Natural killer cell treated with Interleukin-12 subunit alpha and Interleukin-12 subunit beta and Interleukin-15 and Interleukin-18, amount 100 ng/mL, for 72 hours (primary cell): ENCODE measurements at places on chromosomes 2 and 18. TPM values are rescaled to one million over a fixed set of nuclear protein-coding genes. Genes with fewer than 3 reads are reported as not detected.

KIF3C gene
- 2.5 TPM for total RNA-seq

EGR4 gene
- not detected for total RNA-seq

C2orf66 gene
- total RNA-seq: 1.3 TPM

CDK15 gene
- not detected for total RNA-seq

PPP1CB gene
- 299 TPM for total RNA-seq

RAD51AP2 gene
- not detected for total RNA-seq

CCDC141 gene
- 0.24 TPM for total RNA-seq

DNA sequence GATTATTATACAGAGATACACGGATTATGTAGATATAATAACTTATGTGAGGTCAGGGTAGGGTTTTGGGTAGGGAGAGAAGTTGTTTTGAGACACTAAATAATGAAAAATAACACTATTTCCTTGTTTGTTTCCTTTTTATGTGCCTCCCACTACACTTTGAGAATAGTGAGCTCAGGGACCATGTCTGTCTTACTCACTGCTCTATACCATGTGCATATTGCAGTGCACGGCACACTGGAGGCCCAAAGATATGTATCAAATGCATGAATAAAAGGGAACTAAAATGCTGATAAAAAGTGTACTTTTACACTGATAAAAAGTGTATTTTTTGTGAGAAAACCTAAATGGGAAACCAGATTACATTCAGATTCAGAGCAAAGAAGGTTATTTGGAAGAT lies 151.4 kb upstream of the NABP1 start:
- DNase-seq: no peak

GRCh38 chr18:2396162-2396505 lies 175.2 kb downstream of the METTL4 start:
- no peak for DNase-seq

GRCh38 chr2:7020059-7020458 lies 102.8 kb downstream of the RNF144A start:
- no peak for DNase-seq

DNA sequence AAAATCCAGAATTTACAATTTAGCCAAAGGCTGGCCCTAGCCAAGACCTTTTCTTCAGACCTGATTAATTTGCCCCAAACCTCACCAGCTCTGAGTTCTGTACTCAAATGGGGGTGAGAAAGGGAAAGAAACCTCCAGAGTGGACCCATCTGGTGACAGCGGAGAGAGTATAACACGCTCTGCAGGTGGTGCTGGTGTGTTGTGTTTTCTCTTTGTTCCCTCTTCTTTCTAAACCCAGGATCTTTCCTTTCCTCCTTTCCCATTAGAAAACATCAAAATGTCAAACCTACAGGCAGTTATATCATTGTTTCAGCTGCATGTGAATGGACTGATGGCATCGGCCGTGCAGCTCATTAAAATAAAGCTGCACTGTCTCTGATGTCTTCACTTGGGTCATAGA lies 253.2 kb upstream of the SP5 start:
- DNase-seq: no peak

- no peak for DNase-seq
These were observed 557.3 kb upstream of the SALL3 start for GRCh38 chr18:78422336-78422735.

GRCh38 chr2:64738026-64738425 lies 84.3 kb upstream of the SERTAD2 start:
- DNase-seq: no peak

GRCh38 chr18:76145521-76146376 lies 349.3 kb downstream of the ZNF516 start:
- DNase-seq: no peak

DNA sequence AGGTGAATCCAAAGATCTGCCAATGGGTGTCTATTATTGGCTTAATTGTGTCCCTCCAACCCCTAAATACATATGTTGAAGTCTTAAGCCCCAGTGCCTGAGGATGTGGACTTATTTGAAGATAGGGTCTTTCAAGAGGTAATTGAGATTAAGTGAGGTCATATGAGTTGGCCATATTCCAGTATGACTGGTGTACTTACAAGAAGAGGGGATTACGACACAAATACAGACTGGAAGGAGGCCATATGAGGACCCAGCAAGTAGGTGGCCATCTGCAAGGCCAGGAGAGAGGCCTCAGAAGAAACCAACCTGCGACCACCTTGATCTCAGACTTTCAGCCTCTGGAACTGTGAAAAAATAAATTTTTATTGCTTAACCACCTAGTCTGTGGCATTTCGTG lies 121.1 kb upstream of the FN1 start:
- DNase-seq: no peak

DNA sequence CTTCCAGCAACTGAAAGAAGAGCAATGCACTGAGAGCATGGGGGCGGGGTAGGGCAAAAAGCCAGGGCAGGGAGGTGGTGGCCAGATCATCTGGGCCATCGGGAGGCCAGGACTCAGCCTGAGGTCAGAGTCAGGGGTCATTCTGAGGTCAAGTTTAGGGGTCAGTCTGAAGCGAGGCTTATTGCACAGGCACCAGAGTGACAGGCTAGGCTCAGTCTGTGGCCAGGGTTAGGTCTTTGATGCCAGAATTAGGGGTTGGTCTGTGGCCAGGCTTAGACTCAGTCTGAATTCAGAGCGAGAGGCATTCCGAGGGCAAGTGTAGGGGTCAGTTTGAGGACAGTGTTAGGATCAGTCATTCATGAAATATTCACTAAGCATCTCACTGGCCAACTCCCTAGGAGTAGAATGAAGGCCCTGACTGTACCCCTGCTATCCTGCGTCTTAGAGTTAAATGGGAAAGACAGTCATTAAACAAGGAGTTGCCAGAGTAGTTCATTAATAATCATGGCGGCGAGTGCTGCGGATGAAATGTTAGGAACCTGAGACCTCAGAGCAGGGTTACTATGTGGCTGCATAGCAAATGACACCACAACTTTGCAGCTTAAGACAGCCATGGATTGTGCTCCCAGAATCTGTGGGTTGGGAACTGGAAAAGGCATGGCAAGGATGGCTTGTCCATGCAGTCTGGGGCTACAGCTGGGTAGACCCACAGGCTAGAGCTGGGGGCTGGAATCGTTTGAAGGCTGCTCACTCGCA lies 198.7 kb downstream of the CYP26B1 start:
- DNase-seq: no peak

DNA sequence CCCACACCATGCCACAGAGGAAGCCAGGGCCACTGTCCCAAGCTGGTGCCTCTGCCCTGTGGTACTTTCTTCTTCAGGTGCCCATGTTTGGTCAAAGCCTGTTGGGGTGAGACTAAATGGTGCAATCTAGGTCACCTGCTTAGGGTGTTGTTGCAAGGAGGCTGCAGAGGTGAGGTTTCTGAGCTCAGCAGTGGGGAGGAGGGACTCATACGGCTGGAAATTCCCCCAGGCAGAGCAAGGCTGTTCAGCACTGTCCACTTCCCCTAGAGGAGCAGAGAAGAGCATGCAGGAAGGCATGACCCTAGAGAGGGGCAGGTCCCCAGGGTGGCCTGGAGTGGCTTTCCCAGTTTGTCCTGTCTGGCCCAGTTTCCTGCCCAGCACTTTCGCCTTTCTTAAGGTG lies 211.0 kb downstream of the HAUS1 start:
- DNase-seq: no peak

GRCh38 chr2:96146153-96146880 lies 1.1 kb upstream of the DUSP2 start:
- peak; percentile 84 for DNase-seq

- DNase-seq: no peak
These were observed 43.9 kb upstream of the RFX8 start for GRCh38 chr2:101518578-101519492.

DNA sequence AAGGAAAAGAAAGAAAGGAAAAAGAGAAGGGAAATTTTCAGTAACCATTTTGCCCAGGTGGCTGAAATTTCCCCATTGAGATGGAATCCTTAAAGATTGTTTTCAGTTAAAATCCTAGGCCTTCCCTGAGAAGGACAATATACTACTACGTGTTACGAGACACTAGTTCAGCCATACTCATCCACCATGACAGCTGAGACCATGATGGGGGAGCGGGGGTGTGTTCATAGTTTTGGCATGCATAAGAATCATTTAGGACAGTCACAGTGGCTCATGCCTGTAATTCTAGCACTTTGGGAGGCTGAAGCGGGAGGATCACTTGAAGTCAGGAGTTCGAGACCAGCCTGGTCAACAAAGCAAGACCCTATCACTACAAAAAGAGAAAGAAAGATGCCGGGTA lies 28.0 kb downstream of the PLA2R1 start:
- DNase-seq: no peak

DNA sequence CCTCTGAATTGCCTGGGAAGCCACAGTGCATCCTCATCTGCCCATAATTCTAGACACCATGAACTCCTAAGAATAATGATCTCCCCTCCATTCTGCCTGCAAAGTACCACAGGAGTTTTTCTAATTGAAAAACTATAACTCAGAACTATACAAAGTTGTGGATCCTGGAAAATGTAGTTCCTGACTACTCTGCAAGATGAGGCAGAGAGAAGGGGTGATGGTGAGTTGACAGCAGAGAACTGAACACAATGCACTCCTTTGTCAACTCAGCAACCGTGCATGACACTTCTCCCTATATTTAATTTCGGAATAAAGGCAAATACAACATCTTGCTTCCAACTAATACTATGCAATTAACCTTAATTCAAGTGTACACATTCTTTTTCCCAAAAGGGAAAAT lies 471.1 kb upstream of the FAM98A start:
- DNase-seq: no peak

DNA sequence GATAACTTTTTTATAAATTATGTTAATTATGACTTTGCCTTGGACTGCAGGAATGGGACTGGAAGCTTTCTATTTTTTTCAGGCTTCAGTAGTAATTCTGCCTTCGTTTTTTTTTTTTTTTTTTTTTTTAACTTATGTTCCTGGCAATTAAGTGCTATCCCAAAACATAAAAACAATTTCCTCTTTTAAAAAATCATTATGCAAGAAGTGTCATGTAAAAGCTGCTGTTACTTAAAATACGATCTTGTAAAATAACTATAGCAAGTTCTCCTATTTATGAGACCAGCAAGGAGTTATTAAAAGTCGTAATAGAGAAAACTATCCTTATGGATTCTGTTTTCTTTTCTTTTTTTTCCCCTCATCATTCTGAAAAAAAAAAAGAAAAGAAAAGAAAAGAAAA lies 301.6 kb upstream of the FBXO11 start:
- no peak for DNase-seq

- no peak for DNase-seq
These were observed 39.1 kb downstream of the FRZB start for GRCh38 chr2:182827182-182827879.

DNA sequence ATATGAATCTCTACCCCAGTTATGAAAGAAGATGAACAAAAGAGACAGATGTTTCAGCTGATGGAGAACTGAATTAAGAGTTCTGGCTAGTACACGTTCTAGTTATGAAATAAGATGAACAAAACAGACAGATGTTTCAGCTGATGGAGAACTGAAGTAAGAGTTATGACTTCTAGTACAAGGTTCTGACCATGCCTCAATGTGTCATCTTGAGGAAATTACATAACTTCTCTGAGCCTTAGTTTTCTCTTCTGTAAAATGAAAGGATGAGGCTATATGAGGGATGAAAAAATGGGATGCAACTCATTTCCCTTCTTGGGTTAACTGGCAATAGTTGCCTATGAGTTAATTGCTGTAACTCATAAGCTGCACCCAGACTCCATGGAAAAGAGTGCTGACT lies 92.9 kb upstream of the WDR75 start:
- DNase-seq: no peak

- DNase-seq: no peak
These were observed 140.7 kb downstream of the LDLRAD4 start for GRCh38 chr18:13359210-13359609.

GRCh38 chr2:27351802-27352598 lies 4.6 kb downstream of the GTF3C2 start:
- DNase-seq: no peak

GRCh38 chr2:64595397-64596176 lies 58.1 kb downstream of the SERTAD2 start:
- no peak for DNase-seq

GRCh38 chr18:21799721-21800120 lies 59.1 kb downstream of the MIB1 start:
- DNase-seq: no peak

DNA sequence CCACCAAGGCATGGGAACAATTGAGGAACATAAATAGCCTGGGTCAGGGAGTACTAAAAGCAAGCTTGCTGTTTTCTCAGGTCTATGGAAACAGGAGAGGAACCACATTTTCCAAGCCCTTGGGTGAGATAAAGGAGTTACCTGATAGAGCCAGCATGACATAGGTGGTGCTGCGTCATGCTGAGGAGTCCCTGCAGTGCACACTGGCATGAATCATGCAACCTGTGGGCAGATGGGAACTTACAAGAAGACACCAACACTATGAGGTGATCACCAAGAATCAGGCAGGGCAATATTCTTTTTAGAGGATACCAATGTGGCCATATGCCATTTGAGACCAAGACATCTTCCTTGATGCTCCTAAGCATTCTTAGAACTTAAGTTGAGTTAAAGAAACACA lies 531.8 kb downstream of the ZEB2 start:
- DNase-seq: no peak

GRCh38 chr2:229282758-229283546 lies 11.9 kb upstream of the PID1 start:
- no peak for DNase-seq

GRCh38 chr18:80228051-80228848 lies 19.1 kb downstream of the PARD6G start:
- DNase-seq: no peak

- no peak for DNase-seq
These were observed 3.3 kb downstream of the INPP5D start for GRCh38 chr2:233063269-233063975.

GRCh38 chr2:239401881-239402233 lies 1.0 kb upstream of the HDAC4 start:
- DNase-seq: no peak

- no peak for DNase-seq
These were observed 334.8 kb downstream of the CELF4 start for GRCh38 chr18:37230768-37231167.

DNA sequence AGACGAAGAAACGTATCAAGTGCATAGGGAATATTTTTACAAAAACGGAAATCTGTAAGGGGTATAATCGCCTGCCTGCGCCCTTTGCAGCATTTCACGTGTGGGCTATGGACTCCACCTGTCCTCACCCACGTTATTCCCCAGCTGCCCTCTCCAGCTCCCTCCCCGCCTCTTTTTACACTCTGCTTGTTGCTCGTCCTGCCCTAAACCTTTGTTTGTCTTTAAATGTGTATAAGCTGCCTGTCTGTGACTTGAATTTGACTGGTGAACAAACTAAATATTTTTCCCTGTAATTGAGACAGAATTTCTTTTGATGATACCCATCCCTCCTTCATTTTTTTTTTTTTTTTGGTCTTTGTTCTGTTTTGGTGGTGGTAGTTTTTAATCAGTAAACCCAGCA lies 169.4 kb upstream of the SIX3 start:
- no peak for DNase-seq
